ENCODE measurements at places on chromosomes 6 and 20. TPM values are rescaled to one million over a fixed set of nuclear protein-coding genes. Genes with fewer than 3 reads are reported as not detected.

KCNB1 gene
- 0.24 TPM for total RNA-seq

SLC26A8 gene
- not detected for total RNA-seq

IFNGR1 gene
- total RNA-seq: 27.6 TPM

ZSCAN16 gene
- total RNA-seq: 0.84 TPM

KIF25 gene
- total RNA-seq: not detected

TBC1D32 gene
- 3.9 TPM for total RNA-seq

ABHD16B gene
- total RNA-seq: not detected

XPO5 gene
- 29.6 TPM for total RNA-seq

NHLRC1 gene
- 1.5 TPM for total RNA-seq

TTK gene
- total RNA-seq: 21.9 TPM

RAET1G gene
- total RNA-seq: 0.87 TPM

ECT2L gene
- not detected for total RNA-seq

ANKRD6 gene
- not detected for total RNA-seq

IL17A gene
- not detected for total RNA-seq

FLRT3 gene
- not detected for total RNA-seq

MRAP2 gene
- total RNA-seq: not detected

CYP39A1 gene
- total RNA-seq: not detected

STX11 gene
- 0.34 TPM for total RNA-seq

ADGB gene
- not detected for total RNA-seq

HSF2 gene
- 7.6 TPM for total RNA-seq

C2 gene
- total RNA-seq: not detected

TNFAIP3 gene
- 6.0 TPM for total RNA-seq

Data from HFFc6 (cell line).